ENCODE measurements at places on chromosomes 2 and 18. TPM values are rescaled to one million over a fixed set of nuclear protein-coding genes. Genes with fewer than 3 reads are reported as not detected.

ALPP gene
- not detected for total RNA-seq

GRCh38 chr2:195468771-195469170 is 188.3 kb upstream of the SLC39A10 start:
- no peak for DNase-seq

SERPINB11 gene
- total RNA-seq, result not detected

FZD7 gene
- 5.7 TPM for total RNA-seq

- no peak for DNase-seq
These were observed 193.6 kb upstream of the PKDCC start for GRCh38 chr2:41854227-41854626.

GRCh38 chr18:78659748-78660147 is 319.9 kb upstream of the SALL3 start:
- no peak for DNase-seq

DNA sequence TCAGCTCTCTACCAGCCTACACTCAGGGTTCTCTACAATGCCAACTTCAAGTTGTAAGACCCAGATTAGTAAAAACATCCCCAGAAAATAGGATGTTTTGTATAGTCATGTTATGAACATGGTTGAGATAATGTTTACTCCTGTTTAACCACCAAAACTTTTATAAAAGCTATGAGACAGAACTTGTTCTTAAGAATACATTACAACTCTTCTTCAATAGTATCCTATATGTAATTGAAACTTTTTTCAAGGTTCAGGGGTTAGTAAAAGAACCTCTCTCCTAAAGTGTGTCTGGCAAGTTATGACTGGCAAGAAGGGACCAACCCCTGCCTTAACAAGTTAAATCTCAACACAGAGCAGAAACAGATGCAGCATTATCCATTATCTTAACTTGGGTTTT is 118.8 kb upstream of the STK17B start:
- no peak for DNase-seq

DNA sequence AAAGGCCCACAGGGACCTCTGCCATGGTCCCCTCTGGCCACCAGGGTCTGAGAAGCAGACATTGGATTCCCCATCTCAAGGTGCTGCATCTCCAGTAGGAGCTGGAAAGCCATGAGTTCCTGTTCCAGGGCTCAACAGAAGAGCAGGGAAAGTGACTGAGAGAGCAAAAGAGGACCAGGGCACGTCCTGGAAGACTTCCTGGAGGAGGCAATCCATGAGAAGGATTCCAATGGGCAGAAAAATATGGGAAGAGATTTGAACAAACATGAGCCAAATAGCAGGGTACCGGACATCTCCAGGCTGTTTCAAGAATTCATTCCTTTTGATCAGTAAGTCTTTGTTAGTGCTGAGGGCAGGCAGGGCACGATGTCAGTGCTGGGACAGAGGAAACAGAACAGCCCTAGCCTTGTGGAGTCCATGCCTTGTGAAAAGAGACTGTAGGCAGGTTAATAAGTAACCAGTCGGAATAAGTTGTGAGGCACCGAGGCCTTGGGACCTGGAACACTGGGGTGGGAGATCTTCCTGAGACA is 72.8 kb upstream of the TWIST2 start:
- DNase-seq, result no peak

DNA sequence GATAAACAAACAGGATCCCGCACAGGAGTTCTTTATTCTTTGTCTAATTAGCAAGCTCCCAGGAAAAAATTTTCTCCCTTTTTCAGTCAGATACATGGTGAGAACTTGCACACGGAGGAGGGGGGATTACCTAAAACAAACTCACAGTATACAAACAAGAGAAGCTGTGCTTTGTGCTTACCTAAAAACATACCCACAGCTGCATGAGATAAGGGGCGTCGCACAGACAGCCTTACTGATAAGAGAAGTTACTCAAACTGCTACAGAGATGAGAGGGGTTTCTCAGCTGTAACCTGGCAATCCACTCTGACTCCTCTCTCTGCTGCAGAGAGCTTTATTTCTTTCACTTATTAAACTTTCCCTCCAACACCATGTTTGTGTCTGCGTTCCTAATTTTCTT is 32.9 kb upstream of the ST3GAL5 start:
- no peak for DNase-seq

All from HT1080 (cell line).